ENCODE measurements at places on chromosomes 4 and X.

- no peak for DNase-seq
These were observed 266.4 kb upstream of the TENM3 start for GRCh38 chr4:181976764-181977163.

GRCh38 chr4:139175646-139176301 lies 1.2 kb downstream of the ELF2 start:
- no peak for DNase-seq

DNA sequence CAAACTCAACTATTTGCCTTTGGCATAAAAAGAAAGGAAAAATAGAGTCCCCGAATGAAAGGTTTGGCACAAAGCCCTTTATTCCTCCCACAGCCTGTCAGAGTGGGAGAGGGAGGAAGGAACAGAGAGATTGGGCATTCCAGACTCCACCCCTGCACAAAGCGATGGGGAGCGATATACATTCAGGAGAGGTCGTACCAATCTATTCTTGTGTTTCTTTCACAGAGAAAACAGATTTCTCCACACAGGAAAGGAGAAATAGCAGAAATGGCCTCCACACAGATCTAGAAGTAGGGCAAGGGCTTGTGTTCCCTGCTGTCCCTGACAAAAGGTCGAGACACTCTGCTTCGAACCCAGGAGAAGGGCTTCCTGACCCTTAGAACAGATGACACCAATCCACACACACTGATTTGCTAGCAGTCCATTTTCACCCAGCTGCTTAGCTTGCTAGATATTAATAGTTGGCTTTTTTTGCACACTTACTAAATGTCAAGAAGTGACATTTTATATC lies 197.4 kb downstream of the MAML3 start:
- DNase-seq: no peak

- no peak for DNase-seq
These were observed 102.7 kb downstream of the SLC4A4 start for GRCh38 chr4:71441186-71442169.

DNA sequence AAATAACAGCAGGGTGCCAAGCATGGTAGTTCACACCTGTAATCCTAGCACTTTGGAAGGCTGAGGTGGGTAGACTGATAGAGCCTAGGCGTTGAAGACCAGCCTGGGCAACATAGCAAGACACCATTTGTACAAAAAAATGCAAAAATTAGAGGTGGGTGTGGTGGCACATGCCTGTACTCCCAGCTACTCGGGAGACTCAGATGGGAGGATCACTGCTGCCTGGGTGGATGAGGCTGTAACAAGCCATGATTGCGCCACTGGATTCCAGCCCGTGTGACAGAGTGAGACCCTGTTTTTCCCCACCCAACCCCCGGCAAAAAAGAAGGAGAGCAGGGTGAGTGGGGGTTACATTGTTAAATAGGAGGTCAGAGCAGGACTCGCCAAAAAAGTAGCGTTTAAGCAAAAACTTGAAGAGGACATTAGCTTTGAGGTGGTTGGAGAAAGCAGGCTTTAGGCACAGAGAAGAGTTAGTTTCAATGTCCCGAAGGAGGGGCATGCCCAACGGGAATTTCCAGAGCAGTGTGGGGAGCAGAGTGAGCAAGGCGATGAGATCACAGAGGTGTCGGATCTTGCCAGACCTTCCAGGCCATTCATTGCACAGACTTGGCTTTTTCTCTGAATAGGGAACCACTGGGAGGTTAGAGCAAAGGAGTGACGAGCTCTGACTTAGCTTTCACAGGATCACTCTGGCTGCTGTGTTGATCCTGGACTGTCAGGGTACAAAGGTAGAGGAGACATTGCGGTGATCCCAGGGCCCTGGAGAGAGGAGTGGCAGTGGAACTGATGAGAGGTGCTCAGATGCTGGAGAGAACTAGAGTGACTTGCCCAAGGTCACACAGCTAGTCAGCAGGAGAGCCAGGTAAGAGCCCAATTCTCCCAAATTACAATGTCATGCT lies 70.6 kb downstream of the TRAPPC11 start:
- no peak for DNase-seq

DNA sequence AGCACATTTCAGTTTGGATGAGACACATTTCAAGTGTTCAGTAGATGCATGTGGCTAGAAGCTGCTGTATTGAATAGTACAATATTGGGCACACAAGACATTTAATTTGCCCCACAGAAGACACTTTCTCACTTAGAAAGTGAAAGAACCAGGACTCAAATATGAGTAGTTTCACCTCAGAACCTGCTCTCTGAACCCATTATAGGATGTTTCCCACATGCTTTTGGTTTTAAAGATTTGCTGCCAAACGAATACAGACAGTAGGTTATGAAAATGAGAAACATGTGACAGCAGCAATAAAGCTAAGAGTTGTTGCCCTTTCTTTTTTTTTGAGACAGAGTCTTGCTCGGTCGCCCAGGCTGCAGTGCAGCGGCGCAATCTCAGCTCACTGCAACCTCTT lies 32.3 kb downstream of the C4orf54 start:
- DNase-seq: no peak

DNA sequence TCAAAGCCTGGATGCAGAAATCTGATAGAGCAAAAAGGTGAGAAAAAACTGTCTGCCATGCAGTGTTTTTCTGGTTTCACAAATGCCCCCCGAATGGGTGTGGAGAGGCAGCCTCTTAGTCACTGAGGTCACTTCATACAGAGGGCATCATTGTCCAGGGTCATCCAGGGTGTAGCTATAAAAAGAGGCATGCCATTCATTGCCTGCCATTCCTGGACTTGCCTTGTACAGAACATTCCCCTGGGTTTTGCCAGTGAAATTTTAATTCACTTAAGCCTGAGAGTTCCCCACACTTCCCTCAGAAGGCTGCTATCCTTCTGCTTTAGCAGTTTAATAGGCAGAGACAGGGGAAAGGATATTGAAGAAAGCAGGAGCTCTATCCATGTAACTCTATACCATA lies 230.3 kb downstream of the UNC5C start:
- no peak for DNase-seq

DNA sequence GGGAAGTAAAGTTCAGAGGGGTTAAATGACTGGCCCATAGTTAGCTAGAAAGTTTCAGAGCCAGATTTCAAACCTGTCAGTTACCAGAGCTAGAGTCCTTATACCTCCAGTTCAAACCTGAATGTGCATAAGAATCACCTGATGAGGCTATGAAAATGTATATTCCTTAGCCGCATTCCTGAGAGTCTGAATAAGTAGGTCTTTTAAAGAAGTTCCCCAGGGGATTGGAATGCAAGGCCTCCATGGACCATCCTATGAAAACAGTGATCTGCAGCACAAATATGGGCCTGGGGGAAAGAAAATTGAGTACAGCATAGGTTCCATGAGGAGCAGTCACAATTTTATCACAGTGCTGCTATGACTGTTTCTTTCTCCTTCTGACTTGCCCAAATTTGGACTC lies 263.9 kb upstream of the CXorf66 start:
- no peak for DNase-seq

DNA sequence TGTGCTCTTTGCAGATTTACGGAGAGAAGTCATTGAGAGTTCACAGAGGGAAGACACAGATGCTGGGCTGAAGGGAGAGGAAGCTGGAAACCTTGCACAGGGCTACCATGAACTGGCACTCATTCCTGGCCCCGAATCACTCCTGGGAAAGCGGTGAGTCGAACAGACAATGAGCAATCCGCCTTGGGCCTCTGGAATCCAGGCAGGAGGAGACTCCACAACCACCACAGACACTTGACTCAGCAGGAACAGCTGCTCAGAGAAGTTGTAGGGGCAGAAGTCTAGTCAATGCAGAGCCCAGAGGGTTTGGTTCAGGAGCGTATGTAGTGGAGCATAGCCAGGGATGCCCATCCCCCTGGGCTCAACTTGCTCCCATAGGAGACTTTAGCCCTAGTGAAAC lies 62.8 kb upstream of the GRIA3 start:
- no peak for DNase-seq

GRCh38 chrX:98296129-98296528 lies 1412.4 kb downstream of the RPA4 start:
- DNase-seq: no peak

DNA sequence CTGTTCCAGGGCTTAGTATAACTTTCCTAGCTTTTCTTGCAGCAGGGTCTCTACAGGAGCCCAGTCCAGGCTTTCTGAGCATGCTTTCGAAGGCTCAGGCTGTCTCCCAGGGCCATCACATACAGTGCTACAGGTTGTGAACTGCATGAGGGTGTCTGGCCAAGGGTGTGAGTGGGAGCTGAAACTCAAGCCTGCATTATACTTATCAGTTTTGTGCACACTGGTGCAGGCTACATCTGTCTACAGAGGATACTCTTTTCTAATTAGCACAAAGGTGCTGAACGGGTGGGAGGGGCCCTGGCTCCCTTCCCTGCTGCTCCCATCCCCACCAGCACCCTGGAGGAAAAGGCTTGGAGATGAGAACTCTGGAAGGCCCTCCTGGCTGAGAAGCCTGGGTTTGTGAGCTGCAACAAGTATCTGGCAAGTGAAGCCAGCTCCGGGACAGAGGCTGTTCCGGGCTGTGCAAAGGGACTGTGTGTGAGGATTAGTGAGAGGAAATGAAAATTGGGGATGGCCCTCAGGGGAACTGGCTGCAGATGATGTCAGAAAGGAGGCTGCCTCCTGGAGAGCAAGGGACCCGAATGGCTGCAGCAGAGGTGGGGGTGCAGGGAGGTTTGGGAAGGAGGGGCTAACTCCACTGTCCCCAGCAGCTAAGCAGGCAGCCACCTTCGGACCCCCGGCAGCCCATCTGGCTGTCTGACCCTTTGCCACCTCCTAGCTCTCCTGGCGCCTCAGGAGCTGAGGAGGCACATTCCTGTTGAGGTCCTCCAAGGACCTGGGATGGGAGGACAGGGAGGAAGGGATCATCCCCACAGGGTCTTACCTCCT lies 68.5 kb downstream of the EFNB1 start:
- DNase-seq: no peak

- DNase-seq: no peak
These were observed 87.0 kb downstream of the FBXW7 start for GRCh38 chr4:152448854-152449253.

DNA sequence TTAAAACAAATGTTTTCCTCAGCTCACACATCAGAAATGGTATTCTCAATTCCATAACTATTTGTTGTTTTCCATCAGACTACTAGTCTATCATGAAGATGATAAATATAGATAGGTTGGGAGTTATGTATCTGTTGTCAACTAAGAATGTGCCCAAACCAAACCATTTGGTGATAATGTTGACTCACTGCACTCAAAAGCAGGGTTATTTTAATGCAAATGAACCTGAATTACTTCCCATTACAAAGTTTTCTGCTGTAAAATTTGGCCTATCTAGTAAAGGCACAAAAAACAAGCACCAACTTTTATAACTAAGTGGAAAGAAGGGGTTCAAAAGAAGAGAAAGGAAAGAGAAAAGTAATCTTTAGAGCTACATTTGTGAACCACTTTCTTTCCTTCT lies 93.5 kb downstream of the TBCK start:
- no peak for DNase-seq

GRCh38 chr4:32562010-32562409 lies 1841.8 kb downstream of the PCDH7 start:
- no peak for DNase-seq

DNA sequence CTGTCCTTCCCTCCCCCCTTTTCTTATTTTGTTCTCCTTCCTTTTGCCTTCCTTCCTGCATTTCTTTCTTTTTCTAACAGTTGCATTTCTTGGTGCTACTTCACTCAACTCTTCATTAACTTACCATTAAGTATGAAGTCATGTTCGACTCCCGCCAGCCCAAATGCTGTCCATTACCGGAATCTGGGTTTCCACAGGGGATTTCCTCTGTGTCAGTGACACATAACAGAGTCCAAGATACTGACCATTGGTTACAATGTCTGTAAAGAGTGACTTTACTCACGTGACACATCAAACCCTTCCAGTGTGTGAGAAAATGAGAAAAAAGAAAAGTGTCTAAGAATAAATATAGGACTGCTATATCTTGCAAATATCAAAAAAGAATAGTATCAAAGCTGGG lies 500.0 kb upstream of the FRG1 start:
- no peak for DNase-seq

DNA sequence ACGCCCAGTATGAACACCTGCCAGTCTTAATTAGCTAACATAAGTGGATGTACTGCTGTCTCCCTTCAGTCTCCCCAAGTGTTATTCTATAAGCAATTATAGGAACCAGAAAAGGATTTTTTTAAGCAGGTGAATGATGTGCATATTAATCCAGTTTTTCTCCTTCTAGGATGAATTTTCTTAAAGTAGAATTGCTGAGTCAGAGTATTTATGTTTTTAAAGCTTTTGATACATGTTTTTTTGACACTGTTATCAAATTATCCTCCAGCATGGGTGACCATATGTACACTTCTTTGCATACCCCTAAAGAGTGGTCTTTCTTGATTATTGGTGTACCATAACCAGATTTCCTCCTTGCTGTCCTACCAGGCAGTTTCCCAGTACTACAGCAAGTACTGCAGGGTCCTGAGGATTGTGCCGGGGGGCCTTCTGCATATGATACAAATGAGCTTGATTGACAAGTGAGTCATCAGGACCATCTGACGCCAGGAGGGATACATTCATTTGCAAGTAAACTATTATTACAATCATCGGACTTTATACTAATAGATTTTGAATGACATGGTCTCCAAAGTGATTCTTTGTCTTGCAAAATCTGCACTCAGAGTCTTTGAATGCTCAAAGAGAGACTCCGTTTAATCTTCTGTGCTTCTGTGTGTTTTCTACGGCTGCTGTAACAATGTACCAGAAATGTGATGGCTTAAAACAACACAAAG lies 10.7 kb upstream of the PCYT1B start:
- no peak for DNase-seq

DNA sequence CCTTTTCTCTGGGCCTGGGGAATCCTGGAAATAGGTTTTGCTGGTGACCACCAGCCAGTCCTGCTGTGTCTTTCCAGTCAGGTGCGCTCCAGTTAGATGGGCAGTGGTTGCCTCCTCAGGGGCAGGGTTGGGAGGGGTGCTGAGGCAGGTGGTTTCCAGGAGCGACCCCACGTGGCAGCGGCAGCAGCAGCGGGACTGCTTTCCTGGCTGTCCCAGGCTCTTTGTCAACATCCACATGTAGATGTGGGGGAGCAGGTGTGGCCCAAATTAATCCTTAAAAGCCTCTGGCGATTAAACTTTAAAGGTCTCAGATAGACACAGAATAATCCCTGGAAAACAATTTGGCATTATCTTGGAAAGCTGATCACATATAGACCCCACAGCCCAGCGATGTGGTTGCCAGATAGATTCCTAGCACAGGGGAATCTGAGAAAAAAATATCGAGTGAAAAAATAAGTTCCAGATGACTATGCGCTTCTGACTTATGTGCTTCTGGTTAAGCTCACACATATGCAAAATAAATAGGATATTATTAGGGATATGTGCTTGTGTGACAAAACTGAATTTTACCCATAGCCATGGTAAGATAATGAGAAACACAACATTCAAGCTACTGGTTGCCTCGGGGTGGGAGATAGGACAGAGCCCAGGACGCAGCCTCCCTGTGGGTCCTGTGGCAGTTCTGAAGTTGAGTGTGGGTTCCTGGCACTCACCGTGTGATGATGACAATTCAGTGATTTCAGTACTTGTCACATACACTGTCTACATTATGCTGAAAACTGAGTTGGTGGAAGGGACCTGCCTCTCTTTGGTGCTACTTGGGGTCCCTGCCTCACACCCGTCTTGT lies 336.4 kb downstream of the ARHGAP10 start:
- DNase-seq: no peak

GRCh38 chr4:141133999-141134995 lies 1.0 kb upstream of the RNF150 start:
- DNase-seq: no peak

- DNase-seq: no peak
These were observed 59.3 kb downstream of the PSAPL1 start for GRCh38 chr4:7375427-7375826.

GRCh38 chrX:75337525-75337924 lies 63.6 kb downstream of the UPRT start:
- DNase-seq: no peak

All from activated CD8-positive, alpha-beta memory T cell treated with anti-CD3 and anti-CD28 coated beads for 4 hours (primary cell).